ENCODE measurements at places on chromosomes 3 and 15.

GRCh38 chr15:76588811-76589747, 252.5 kb downstream of the ISL2 start:
- DNase-seq = no peak

- DNase-seq = no peak
Observed at GRCh38 chr3:150161011-150161410, 190.3 kb upstream of the PFN2 start.

- DNase-seq = no peak
Observed at GRCh38 chr15:47711655-47712054, 5.7 kb upstream of the SEMA6D start.

DNA sequence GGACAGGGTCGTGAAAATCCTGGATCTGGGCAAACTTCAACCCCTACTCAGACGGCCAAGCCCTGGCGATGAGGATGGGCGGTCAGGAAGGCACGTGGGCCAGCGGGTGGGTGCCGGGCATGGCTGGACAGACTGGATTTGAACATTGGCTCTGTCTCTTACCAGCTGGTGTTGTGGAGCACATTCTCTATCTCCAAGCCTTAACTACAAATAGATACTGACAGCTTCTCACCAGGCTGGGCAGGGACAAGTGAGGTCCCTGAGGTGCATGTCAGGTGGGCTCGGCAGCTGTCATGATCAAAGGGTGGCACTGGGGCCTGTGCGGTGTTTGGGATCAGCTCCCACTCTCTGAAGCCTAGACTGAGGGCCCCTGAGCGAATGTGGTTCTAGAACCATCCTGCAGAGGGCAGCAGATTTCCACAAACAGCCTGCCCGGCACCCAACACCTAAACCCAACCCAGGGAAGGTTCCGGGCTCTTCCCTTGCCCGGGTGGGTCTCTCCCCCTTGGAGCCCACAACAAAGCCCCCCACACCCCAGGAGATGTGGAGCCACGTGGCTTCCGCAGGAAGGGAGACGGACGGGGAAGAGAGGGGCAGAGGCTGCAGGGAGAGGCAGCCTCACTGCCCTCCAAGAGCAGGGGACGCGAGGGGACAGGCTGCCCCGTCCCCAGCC, 58.4 kb downstream of the RGMA start:
- peak; percentile 30 for DNase-seq

DNA sequence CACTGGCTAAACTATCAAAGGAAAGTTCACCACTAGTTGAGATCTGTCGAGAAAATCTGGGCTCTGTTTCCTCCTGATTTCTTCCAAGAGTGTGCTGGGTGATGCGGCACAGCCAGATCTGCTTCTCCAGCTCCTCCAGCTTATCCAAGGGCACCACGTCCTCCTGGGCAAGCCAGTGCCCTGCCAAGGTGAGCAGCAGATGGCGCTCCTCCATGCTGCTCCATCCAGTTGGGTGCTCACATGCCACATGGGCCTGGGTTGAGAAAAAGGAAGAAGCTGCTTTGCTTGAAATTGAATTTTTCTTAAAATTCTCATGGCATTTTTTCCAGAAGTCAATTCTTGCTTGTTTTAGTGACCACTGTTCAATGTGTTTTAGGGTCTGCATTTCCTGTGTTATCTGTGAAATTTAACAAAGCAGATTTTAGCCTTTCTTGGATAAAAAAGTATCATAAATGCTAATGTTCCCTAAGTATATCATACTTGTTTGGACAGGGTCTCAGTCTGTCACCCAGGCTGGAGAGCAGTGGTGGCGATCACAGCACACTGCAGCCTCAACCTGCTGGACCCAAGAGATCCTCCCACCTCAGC, 47.3 kb downstream of the EIF3J start:
- peak; percentile 10 for DNase-seq

- DNase-seq = no peak
Observed at GRCh38 chr3:195596765-195597171, 13.0 kb upstream of the APOD start.

GRCh38 chr3:133573629-133574194, at the start of gene CDV3:
TSS of gene CDV3 (plus strand) at chr3:133573686. CDS start at chr3:133574045, 359 bp downstream.
- no peak for DNase-seq

GRCh38 chr3:143856252-143856970, 8.1 kb upstream of the SLC9A9 start:
- no peak for DNase-seq

DNA sequence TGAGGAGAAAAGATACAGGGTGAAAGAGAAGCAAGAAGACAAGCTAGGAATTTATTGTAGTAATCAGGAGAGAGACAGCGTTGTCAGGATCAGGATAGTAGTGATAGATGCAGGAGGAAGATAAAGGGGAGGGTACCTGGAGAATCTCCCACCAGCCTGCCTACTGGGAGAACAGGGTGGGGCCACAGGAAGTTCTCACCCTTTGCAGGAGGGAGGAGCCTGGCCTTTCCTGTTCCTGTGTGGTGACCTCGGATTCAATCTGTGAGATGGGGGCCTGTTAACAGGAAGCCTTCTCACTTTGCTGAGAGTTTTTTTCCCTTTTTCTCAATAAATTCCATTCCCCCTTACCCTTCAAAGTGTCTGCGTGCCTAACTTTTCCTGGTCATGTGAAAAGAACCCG, 37.6 kb downstream of the GMPS start:
- no peak for DNase-seq

- DNase-seq = no peak
Observed at GRCh38 chr3:142077859-142078500, 71.4 kb downstream of the TFDP2 start.

- DNase-seq = no peak
Observed at GRCh38 chr3:183192650-183193300, 30.2 kb upstream of the LAMP3 start.

- no peak for DNase-seq
Observed at GRCh38 chr3:120381503-120381902, 32.3 kb upstream of the LRRC58 start.

GRCh38 chr3:23611737-23612295, 193.9 kb upstream of the UBE2E1 start:
- peak; percentile 48 for DNase-seq

GRCh38 chr3:172171396-172172075, 132.2 kb downstream of the FNDC3B start:
- no peak for DNase-seq

DNA sequence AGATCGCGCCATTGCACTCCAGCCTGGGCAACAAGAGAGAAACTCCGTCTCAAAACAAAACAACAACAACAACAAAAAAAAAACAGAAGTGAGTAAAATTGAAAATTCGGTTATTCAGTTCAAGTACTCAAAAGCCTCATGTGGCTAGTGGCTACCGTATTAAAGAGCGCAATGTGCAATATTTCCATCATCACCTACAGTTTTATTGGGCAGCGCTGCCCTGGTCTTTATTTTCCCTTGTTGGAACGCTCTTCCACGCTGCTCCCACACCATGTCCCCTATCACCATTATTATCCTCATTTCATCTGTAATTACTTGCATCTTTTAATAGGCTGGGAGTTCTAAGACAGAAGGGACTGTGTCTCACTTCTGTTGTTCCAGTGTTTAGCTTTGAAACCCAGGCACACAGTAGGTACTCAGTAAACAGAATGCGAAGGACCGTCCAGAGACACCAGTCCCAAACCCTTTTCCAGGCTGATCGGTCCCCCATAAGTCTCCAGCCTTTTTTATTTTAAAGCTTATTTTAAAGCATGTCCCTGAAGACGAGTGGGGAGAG, 423 bp upstream of the HACD3 start:
- no peak for DNase-seq

DNA sequence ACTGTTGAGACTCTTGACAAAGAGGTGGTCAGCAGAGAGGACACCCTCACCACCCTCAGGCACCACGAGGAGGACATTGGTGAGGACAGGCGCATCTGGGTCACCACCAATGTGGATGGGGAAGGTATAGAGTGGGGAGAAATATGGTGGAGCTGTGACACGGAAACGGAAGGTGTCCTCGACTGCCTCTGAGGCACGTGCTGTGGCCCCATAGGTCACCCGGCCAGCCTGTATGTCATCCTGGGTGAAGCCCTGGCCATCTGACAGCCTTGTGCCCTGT, 24.4 kb downstream of the CSPG4 start:
- DNase-seq = no peak

- DNase-seq = peak; percentile 8
Observed at GRCh38 chr15:30023798-30024295, 58.9 kb upstream of the GOLGA8J start.

- DNase-seq = no peak
Observed at GRCh38 chr15:68231102-68231818, 1.7 kb upstream of the CLN6 start.
